Aorta (tissue), 5 donors: ENCODE measurements at places on chromosomes 2 and 18. TPM values are rescaled to one million over a fixed set of nuclear protein-coding genes. Genes with fewer than 3 reads are reported as not detected.
A peak's percentile ranks its signal among the peaks of the same experiment; 100 is the strongest.

Gene TUBA4A
- 44.3 TPM for total RNA-seq

Gene NCKAP5
- 2.4 TPM for total RNA-seq

Gene BOK
- 11.6 TPM for total RNA-seq

Gene ASB3
- 26.7 TPM for total RNA-seq

Gene SPR
- total RNA-seq, result 22.4 TPM

Gene LRRTM4
- 0.52 TPM for total RNA-seq

Gene DNER
- total RNA-seq, result 1.1 TPM

Gene RAX
- total RNA-seq, result not detected

Gene LDLRAD4
- total RNA-seq, result 112 TPM

Gene CCDC74B
- total RNA-seq, result 1.3 TPM

Gene OR6B2
- total RNA-seq, result not detected

Gene KCNJ3
- 1.6 TPM for total RNA-seq

Gene ALLC
- total RNA-seq, result not detected

Gene CRYBA2
- not detected for total RNA-seq

Gene ABCG8
- total RNA-seq, result not detected

Gene CROCC2
- 0.45 TPM for total RNA-seq

GRCh38 chr2:58925676-58926081, 684.6 kb upstream of the FANCL start:
- no peak for DNase-seq

DNA sequence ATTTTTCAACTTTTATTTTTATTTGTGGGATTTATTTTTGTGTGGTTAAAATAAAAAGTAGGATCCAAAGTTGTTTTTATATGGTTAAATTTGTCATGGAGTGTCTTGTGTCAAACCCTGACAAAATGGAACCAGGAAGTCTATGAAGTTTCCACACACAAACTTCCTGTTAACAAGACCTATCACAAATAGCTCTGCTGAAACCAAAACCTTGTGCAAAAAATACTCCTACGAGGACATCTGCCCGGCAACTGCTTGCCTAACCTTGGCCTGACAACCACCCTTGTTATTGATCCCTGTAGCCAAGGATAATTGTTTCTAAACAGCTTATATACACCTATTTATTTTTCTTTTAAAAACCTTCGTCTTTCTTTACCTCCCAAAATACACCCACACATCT, 389.6 kb downstream of the TRIB2 start:
- DNase-seq, result no peak

GRCh38 chr2:168431301-168432024, 24.6 kb upstream of the CERS6 start:
- DNase-seq, result no peak

GRCh38 chr18:26549263-26550094, 1.1 kb upstream of the KCTD1 start:
- DNase-seq, result peak; percentile 79

- DNase-seq, result no peak
Observed at GRCh38 chr18:76373297-76373696, 121.7 kb downstream of the ZNF516 start.

GRCh38 chr2:112255875-112256274, 1.0 kb upstream of the ZC3H8 start:
- DNase-seq, result no peak

- peak; percentile 7 for DNase-seq
Observed at GRCh38 chr2:120764492-120764891, 28.8 kb downstream of the GLI2 start.

DNA sequence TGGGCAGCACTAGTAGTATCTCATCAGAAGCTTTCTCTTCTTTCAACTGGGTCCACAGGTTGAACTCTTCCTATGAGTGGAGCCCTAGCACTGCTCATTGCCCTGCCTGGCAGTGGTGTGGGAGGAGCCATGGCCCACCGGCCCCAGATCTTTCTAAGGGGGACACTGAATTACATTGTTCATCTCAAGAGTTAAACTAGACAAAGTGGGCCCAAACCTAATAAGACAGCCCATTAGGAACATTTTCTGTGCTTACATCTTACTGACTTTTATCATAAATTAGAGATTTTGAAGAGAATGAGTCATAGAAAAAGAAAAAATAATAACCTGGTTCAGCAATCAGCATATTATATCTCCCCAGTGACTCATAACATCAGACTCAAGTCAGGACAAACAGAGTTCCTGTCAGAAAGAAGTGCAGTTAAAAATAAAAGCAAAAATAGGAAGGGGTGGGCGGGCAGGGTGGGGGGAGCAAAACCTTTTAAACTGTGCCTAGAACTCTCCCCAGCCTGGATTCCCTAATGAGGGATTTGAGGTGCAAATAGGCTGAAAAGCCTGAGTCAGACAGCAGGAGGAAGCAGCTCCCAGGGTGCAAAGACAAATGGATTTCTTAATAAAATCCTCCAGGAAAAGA, 161.6 kb upstream of the TRIB2 start:
- DNase-seq, result no peak

- DNase-seq, result no peak
Observed at GRCh38 chr2:44444881-44445280, 83.1 kb downstream of the CAMKMT start.

- DNase-seq, result peak; percentile 73
Observed at GRCh38 chr2:239574434-239575156, 173.8 kb upstream of the HDAC4 start.

DNA sequence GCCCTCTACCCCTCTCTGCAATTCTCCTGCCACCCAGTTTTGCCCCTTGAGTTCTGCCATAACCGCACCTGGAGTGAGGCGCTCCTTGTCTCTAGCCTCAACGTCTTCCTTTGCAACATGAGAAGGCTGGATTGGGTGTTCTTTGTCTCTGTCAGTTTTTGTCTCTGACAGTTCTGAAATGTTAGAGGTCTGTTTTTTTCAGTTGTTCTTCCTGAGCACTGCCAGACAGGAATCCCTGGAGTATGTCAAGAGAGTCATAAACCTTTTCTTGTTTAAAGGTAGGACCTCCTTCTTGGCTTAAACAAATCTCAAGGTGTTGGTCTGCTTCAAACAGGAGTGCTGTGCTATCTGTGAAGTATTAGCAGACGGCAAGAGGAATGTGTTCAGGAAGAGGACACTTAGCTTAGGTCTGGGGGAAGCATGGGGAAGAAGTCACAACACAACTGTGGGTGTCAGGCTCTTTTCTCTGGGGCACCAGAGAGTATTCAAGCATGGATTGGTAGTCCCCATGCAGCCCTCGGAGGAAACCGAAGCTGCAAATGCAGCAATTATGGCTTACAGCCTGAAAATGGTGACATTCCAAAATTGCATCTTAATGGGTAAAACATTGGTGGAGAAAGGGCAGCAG, 32.3 kb downstream of the AFF3 start:
- no peak for DNase-seq

GRCh38 chr2:189719571-189719970, 43.0 kb downstream of the OSGEPL1 start:
- DNase-seq, result no peak

GRCh38 chr18:75433098-75433497, 5.6 kb upstream of the SMIM21 start:
- DNase-seq, result no peak

DNA sequence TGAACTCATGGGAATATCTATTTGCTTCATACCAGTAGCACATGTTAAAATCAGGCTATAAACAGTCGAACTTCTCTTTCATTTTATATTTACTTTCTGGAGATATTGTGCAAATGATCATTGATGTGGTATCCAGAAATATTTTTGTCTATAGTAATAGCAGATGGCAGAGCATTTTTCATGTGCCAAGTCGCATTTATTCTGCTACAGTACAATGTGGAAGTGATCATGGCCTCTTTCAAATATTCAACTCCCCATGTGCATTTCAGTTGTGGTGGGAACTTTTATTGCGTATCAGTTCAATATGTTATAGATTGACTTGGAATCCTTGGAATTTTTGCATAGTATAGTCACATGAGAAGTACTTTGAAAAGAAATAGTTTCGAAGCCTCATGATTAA, 57.4 kb downstream of the RHBDD1 start:
- no peak for DNase-seq

GRCh38 chr2:73088211-73088610, 16.7 kb upstream of the SFXN5 start:
- DNase-seq, result peak; percentile 44

GRCh38 chr2:43328133-43328532, 101.7 kb upstream of the ZFP36L2 start:
- no peak for DNase-seq

DNA sequence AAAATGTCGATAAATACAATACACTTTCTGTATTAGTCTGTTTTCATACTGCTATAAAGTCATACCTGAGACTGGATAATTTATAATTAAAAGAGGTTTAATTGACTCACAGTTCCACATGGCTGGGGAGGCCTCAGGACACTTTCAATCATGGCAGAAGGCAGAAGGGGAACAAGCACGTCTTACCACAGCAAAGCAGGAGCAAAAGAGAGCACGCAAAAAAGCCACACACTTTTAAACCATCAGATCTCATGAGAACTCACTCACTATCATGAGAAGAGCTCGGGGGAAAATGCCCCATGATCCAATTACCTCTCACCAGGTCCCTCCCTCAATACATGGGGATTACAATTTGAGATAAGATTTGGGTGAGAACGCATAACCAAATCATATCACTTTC, 256.7 kb downstream of the ANAPC1 start:
- no peak for DNase-seq

DNA sequence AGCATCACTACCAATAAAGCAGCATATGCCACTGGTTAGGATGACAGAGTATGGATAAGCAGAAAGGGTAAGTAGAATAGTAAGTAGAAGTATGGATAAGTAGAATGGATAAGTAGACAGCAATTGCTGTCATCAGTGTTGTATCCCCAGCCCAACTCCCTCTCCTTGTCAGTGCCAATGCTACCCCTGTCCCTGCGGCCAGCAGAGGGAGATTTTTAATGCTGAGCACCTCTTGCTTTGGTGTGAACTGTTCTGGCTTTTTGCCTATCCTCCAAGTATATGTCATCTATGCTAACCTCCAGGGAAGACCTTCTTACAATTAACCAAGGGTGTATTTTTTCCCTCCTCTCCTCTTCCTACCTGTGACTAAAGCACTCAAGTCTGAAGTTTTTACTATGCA, 136.7 kb upstream of the SPHKAP start:
- no peak for DNase-seq

DNA sequence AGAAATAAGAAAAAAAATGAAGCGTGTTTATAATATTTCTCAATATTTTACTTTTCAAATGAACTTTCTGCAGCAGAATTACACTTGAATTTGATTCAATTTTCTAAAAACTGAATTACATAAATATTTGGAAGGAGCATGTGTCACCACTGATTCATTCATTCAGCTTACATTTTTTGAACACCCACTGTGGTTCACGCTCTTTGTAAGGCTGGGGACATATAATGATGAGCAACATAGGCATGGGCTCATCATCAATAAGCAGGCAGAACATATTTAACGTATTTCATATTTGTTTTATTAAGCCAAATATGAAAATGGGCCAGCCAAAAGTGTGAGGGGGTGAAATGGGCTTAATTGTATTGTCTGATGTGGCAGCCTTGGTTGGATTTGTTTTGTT, 209.1 kb downstream of the CTNNA2 start:
- DNase-seq, result no peak

DNA sequence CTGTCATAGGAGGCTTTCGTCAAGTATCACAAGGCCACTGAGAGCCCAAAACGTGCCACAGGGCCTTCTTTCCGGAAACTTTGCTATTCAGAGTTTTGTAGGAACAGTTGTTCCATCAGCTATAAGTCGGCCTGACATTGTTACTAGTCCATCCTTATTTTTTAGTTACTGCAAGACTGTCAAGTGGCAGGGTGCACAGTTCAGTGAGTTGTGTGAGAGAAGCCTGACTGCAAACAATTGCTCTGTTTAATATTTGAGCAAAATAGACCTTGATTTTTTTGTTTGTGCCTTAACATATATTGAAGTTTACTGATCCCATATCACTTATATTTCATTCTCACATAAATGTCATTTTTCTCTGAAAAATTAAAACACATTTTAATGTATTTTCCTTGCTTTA, 110.1 kb downstream of the GALNT1 start:
- DNase-seq, result no peak
